ENCODE measurements at places on chromosomes 2 and 18. TPM values are rescaled to one million over a fixed set of nuclear protein-coding genes. Genes with fewer than 3 reads are reported as not detected.

TMEM200C gene
- total RNA-seq = 0.33 TPM

SRD5A2 gene
- not detected for total RNA-seq

NPHP1 gene
- total RNA-seq = 11.9 TPM

ERBB4 gene
- 0.16 TPM for total RNA-seq

ECEL1 gene
- total RNA-seq = not detected

NXPH2 gene
- total RNA-seq = not detected

CCDC148 gene
- 9.1 TPM for total RNA-seq

Measured in fibroblast of the aortic adventitia (primary cell).